NCI-H1417 treated with DMSO at 0.1 percent for 48 hours (cell line): ENCODE measurements at places on chromosomes 2 and 18.

DNA sequence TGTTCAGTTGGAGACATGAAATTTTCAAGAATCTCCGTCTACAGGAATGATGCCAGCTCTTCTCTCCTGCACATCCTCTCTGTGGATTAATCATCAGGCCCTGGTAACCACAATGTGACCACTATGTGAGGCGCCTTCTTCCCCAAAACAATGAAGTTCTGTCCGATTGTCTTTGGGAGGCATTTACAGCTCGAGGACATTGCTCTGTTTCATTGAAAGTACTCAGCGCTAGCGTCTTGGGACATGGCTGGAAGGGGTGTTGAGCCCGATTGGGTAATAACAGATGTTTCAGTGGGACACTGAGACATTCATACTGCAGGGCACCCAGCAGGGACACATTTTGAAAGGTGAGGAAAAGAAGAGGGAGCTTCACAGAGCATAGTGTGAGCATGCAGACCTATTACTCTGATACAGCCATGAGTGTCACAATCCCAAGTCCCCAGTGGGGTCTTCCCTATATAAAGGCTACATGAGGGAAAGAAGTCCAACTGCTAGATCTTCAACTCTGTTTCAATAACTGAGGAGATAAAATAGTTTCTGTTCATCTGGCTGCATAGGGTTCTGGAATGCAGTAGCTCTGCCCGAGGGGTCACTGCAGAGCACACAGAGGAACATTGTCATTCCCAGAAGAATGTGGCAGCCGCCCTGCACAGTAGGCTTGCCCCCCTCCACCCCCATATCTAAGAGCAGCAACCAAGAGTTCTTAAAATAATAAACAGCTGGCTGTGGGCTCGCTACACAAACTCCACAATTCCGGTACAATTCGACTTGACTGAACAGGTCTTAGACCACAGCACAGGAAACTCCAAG is 237.3 kb downstream of the OSR1 start:
- DNase-seq = no peak

GRCh38 chr2:175525975-175526374 is 344.5 kb upstream of the ATP5MC3 start:
- no peak for DNase-seq

DNA sequence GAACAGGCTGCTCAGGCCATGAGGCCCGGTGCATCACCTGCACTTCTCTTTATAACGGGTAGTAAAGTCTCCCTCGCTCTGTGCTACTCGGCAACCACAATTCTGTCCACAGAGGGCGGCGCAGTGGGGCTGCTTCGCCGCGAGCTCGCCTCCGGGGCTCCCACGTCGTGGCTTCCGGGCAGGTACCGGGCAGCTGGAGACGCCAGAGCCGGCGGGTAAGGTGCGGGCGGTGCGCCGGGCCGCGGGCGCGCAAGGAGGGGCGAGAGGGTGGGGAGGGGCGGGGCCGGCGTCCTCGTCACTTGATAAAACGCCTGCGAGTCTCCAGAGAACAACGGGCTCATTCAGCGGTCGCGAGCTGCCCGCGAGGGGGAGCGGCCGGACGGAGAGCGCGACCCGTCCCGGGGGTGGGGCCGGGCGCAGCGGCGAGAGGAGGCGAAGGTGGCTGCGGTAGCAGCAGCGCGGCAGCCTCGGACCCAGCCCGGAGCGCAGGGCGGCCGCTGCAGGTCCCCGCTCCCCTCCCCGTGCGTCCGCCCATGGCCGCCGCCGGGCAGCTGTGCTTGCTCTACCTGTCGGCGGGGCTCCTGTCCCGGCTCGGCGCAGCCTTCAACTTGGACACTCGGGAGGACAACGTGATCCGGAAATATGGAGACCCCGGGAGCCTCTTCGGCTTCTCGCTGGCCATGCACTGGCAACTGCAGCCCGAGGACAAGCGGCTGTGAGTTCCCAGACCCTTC is at the start of gene ITGA6:
ITGA6 (plus strand) TSS at position 331 of the 734 bp plus-strand sequence.
- no peak for DNase-seq

GRCh38 chr18:2618009-2618408 is 37.5 kb upstream of the SMCHD1 start:
- no peak for DNase-seq

- DNase-seq = no peak
Measured at GRCh38 chr18:65749841-65750240, 971 bp upstream of the CDH7 start.

DNA sequence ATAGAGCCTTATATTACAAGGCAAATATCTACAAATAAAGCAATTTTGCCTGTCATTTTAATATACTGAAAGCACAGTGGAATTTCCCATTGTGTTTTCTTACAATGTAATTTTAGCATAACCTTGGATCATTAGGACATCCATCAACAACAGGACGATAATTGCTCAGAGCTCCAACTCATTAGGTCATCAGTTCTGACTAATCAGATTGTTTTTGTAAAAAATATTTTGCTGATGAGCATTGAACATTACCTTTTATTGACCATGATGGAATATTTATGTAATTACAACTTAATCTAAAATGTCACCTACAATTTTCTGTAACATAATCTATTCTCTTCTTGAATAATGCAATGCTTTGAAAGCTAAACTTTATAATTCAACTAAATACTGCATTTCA is 215.3 kb upstream of the DSEL start:
- no peak for DNase-seq

DNA sequence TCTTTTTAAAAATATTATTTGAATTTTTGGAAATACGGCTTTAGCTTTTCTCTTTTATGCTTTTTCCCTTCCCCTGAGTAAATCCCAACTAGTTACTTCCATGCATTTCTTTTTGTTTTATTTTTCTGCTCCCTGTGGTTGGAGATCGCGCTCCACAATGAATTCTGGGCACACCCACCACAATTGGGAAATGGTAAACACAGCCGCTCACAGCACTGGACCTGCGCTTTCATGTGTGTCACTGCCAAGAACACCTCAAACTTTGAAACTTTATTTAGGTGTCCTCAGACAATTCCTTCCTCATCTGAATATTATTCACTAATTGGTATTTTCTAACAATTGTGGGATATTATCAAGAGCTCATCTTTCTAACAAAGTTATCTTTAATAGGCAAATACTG is 82.8 kb upstream of the TMEM18 start:
- DNase-seq = no peak

DNA sequence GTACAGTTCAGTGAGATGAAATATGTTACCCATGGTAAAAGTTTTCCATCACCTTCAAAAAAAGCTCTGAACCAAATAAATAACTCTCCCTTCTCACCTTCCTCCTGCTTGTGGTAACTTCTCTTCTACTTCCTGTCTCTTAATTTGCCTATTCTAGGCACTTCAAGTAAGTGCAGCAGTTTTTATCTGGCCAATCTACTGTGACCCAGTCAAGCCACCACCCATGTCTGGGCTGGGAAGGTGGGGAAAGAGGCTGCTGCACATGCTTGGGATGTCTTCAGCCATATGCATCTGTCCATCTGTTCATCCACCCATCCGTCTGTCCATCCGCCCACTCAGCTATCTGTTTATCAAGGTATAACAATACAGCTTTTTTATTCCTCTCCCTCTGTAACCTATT is 31.6 kb downstream of the ZNF532 start:
- DNase-seq = no peak

DNA sequence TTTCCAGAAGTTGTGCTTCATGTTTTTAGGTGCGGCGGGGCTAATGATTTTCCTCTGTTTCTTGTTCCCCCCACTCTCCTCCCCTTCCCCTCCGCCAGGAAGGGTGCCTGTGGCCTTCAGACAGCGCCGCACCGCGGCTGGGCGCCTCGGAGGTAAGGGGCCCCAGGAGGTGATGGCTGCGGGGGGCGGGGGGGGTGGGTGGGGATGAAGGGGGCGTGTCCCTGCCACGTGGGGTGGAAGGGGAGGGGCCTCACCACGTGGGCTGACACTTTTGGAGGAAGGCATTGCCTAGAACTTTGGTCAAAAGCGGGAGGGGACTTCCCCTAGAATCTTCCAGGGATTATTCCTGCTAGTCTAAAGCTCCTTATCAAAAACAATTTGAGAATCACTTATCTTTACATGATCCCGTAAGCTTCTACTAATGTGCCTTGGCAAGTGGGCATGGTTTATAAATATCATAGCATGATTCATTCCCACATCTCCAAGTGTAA is 83.1 kb downstream of the FAM210A start:
- DNase-seq = no peak

DNA sequence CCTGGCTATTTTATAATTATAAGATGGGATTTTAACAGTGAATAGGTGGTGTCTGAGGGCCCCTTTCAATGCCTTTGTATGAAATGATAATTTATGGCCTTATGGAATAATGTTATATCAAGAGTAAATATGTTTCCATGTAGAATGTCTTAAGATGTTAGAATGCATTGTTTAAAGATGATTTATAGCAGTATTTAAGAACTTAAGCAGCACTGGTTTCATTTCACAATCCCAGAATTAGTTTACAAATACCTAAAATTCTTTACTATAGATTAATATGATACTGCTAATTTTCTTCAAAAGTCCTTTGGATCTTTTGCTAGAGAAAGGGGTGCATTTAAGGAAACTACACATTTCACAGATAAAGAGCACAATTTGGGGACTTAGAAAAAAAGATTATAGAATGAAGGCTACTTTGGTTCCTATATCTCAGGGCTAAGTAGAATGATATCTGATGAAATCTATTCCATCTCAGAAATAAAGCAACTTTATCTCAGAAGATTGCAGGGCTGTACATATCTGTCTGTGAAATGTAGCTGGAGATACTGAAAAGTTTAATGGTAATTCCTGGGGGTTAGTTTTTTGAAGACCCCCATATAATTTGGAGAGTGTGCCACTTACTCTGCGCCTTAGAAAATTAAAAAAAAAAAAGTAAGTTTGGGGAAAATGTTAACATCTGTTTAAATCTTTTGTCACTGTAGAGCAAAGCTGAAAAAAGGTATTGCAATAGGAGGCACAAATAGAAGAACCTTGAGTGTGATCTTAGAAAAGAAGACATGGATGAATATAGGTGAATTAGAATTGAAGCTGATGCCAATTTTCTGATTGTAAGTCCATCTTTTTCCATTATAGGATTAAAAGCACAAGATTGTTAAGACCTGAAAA is 123.4 kb downstream of the GULP1 start:
- DNase-seq = no peak

DNA sequence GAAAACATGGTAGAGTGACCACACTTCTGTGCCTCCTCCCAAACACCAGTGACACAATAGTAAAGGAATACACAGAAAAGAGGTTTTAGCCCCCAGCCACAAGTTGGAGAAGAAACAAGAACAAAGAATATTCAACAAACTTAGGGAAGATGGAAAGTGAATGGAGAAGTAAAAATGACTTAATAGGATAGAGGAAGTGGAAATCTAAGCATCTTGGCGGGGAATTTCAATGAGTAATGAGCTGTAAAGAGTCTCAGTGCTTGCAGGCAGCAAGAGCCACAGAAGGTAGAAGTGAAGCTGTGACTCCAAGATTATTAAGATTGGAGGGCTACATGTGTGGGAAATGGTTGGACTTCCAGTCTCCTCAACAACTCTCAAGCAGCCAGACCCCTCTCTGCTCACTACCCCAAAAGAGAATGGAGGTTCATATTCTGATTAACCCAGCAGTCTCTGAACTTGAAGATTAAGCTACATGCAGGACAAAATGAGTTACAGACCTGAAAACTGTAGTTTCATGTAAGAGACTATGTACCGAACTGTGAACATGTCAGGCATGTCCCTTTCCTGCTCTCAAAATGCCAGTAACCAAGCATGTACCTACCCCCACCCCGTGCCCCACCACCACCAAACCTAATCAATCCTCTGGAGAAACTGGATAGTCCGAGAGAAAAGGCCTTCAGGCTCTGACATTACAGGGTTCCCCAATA is 16.9 kb upstream of the HNRNPLL start:
- DNase-seq = no peak

DNA sequence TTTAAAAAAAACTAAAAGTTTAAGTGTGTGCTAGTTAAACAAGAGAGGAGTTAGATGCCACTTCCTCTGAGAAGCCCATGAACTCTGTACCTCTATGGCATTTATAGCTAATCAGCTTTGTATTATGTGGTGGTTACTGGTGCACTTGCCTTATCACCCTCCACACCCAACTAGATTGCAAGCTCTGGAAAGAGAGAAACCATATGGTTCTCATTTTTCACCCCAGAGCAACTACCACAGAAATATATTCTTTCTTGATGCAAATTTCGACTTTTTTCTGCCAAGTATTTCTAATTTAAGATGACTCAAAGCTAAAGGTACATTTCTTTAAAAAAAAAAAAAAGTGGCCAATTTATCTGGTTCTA is 24.2 kb downstream of the RAPH1 start:
- no peak for DNase-seq

- DNase-seq = no peak
Measured at GRCh38 chr2:71555798-71556454, 102.6 kb downstream of the DYSF start.

GRCh38 chr2:165594935-165595255 is 125.4 kb downstream of the CSRNP3 start:
- DNase-seq = no peak

DNA sequence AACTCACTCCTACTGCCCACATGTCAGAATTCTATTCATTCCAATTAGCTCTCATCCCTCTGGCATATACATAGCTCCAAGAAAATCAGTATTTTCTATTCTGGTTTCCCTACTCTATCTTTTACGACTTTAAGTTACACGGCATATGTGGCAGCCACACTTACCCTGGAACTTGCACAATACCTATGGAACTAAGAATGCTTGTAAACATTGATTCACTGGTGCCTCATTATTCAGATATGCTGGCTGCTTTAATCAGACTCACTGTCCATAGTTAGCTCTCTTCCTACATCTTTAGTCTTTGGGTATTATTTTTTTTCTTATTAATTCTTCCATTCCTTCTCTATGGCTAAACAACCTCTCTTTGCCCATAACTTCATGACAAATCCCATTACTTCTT is 1519.9 kb upstream of the ACVR2A start:
- DNase-seq = no peak

DNA sequence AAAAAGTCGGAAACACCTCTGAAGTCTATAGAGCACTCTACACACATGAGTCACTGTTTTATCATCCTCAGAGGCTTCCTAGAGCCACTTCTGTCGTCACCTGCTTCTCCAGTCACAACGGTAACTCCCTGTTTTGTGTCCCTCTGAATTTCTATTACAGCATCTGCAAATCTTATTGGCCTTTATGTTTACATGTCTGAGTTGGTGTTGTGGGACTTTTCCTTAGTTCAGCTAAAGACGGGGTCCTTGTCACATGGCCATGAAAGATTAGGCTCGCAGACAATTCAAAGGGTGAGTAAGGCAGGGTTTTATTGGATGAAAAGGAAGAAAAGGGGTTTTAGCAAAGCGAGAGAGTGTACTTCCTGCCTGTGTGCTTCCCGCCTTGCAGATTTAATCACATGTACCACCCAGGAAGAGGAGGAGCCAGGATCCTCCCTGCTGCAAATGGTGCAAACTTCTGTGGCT is 185.6 kb downstream of the LPIN1 start:
- DNase-seq = no peak
